ENCODE measurements at places on chromosomes 4 and X.

GRCh38 chrX:20427173-20427770, 160.6 kb upstream of the RPS6KA3 start:
- no peak for DNase-seq

DNA sequence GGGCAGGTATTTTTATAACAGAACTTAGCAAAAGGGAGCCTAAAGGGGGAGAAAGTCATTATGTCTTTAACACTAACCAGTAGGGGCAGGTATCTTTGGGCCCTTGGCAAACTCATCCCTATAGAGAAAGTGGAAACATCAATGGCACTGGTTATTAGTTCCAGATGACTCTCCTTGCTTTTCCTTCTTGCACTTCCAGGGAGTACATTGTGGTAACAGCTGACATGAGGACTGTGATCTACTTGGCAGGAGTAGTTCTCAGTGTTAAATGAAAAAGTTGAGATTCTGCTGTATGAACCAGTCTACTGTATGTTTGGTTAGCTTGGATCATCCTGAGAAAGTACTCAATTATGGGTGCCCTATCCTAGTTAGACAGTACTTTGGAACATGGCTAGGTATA, 93.6 kb downstream of the ATXN3L start:
- no peak for DNase-seq

DNA sequence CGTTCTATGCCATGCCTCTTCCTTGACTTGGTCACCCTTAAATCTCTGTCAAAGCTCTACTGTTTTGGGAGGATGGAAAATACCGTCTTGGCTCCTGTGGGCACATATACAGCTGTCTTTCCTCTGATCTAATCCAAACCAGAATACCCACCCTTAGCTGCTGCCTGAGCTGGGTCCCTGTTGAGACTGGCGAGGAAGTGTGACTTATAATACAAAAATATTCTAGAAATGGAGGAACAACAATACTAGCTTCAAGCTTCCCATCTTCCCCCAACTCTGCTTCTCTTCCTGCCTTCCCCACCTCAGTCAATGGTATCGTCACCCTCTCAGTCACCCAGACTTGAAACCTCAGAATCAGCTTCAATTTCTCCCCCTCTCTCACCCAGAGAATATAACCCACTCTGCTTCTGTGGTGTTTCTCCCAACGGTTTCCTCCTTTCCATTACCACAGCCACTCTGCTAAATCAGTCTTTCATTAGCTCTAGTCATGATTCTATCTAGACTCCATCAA, 599 bp upstream of the IL2RG start:
- no peak for DNase-seq

GRCh38 chr4:150366487-150366999, 215.4 kb upstream of the MAB21L2 start:
- no peak for DNase-seq

- DNase-seq = no peak
Measured at GRCh38 chrX:150697641-150698040, 4.4 kb downstream of the MTMR1 start.

- no peak for DNase-seq
Measured at GRCh38 chr4:122882857-122883735, 39.3 kb downstream of the NUDT6 start.

DNA sequence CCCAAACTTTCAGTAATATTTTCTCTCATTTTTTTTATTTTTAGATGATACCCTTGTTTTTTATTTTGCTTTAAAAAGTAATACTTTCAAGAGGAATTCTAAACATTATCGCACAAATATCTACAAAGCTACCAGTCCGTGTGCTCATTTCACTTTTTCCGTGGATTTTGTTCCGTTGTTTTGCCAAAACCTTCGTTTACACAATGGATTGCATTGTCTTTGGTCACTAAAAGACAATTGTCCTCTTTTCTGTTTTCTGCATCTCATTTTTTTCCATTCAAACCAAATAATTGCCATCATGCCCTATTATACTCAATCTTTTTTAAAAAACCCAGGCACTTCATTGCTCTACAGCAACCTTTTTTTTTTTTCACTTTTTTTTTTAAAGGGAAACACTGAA, 214.9 kb downstream of the CXXC4 start:
- DNase-seq = no peak

GRCh38 chr4:153420361-153420760, 45.8 kb upstream of the TMEM131L start:
- no peak for DNase-seq

All from forelimb muscle (tissue), 1 donor.